CD4-positive, CD25-positive, alpha-beta regulatory T cell (primary cell): ENCODE measurements at places on chromosomes 13 and 19. TPM values are rescaled to one million over a fixed set of nuclear protein-coding genes. Genes with fewer than 3 reads are reported as not detected.

DNA sequence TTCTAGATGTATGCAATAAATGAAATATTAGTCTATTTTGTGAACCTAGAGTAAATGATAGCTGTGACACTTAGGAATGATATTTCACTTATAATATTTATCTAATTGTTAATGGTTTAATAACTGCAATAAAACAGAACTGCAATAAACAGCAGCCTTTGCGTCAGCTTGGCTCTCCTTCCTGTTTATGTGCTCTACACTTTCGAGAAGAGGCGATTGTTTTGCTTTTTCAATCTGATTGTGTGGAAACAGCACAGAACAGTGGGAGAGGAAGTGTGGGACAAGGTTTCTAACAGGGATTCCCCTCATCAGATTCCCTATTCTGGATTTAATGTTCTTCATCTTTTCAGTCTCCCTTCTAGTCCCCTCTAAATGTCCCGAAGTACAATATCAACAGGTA, 17.3 kb upstream of the TRPC4 start:
- DNase-seq: no peak

- no peak for DNase-seq
Observed at GRCh38 chr19:17981611-17982010, 14.7 kb downstream of the KCNN1 start.

Gene ZNF20
- 2.4 TPM for total RNA-seq

Gene ZNF221
- 0.67 TPM for total RNA-seq

DNA sequence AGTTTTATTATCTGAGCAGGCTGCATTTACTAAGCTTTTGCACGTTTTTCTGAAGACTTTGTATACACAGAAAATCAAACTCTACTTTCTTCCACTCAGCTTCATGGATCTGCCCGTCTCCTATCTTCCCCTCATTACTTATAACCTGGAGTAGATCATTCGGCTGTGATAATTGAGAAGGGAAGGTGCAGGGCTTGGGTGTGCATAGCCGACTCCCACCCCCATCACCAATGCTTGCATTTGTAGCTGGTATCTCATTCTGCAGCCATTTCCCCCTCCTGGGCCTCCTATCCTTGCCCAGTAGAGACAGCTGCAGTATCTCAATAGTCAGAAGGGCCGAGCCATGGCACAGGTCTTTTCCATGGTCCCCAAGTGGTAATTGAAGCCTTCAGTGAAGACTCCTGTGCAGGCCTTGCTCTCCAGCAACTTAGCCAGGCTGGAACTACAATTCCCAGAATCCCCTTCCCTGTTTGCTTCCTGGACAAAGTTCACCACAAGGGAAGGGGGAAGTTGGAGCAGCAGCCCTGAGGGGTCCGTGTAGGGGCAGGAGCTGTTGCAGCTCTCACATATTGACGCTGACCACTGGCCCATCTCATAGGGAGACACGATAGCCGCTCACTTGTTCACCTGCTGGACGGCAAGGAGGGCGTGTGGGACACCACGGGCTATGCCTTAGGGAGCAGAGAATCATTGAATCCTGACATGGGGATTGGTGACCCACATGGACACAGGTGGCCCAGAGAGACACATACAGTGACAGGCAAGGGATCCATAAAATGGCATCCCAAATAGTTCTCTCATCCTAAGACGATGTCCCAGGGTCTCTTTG, 2.1 kb upstream of the SIGLEC8 start:
- no peak for DNase-seq

DNA sequence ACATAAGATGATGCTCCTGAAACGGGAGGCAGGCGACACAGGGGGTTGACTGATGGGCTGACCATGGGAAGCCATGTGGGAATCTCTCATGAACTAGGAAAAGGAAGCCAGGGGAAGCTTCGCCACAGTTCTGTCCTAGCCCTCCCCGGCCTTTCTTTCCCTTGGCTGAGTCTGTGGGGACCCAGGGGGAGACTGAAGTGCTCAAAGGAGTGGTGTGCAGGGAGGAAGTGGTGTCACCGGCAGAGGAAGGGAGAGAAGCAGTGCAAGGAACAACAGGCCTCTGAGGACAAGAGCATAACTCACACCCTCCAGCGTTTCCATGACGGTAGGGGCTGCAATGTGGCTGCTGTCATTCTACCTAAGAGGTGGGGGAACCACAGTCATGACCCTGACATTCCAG, 1.1 kb downstream of the KIR3DL3 start:
- no peak for DNase-seq

- no peak for DNase-seq
Observed at GRCh38 chr13:70108356-70109105, at the start of gene KLHL1. TSS of gene KLHL1 (minus strand) at chr13:70108452. CDS start at chr13:70107699, 753 bp downstream.

DNA sequence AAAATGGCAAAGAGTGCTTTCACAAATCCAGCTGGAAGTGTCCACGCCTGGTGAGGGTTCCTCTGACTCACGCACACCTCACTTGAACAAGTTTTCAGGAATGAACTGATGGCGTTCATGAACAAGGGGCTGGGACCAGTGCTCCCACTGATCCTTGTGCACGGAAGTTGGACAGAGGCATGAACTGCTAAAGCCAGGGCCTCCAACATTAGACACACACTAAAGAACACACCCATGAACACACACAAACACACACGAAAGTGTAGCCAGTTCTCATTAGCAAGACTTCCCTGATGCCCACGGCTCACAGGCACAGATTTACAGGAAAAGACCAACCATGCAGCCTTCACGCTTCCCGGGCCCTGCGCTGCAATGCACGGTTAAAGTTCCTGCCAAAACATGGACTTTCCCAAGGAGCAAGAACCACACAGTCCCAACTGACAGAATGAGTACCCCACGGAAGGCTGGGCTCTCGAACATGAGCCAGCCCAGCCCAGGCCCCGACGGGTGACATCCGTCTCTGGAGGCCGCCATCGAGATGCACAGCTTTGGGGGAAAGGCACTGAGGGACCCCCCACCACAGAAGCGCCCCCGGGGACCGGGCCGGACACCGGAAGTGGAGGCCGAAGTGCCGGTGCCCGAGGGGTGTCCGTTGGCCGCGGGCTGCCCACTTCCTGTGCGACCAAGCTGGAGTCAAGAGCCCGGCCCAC, 808 bp downstream of the DNMT1 start:
- DNase-seq: peak; percentile 42

DNA sequence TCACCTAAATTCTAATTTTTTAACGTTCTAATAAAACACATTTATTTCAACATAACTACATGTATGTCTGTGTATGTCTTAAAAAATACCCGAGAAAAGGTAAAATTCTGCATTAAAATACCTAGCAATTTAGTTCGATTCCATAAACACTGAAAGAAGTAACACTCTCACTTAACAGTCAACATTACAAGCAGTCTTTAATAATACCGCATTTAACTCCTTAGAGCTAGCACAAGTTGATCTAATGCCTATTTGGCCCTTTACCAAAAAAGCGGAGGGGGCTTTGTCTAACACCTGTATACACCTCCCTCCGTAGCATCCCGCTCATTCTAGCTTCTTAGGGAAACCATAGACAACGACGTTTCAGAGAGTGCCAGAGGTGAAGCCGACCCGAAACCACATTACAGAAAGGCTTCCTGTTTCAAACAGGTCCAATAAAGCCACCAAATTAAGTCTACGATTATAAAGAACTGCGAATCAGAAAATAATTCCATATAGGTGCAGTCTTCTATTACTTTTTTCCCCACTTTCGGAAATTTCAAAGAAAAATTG, 1.2 kb downstream of the SPART start:
- DNase-seq: peak; percentile 2

- no peak for DNase-seq
Observed at GRCh38 chr13:97448503-97449251, 14.7 kb downstream of the RAP2A start.

GRCh38 chr19:14977128-14977527, 2.5 kb downstream of the SLC1A6 start:
- no peak for DNase-seq

DNA sequence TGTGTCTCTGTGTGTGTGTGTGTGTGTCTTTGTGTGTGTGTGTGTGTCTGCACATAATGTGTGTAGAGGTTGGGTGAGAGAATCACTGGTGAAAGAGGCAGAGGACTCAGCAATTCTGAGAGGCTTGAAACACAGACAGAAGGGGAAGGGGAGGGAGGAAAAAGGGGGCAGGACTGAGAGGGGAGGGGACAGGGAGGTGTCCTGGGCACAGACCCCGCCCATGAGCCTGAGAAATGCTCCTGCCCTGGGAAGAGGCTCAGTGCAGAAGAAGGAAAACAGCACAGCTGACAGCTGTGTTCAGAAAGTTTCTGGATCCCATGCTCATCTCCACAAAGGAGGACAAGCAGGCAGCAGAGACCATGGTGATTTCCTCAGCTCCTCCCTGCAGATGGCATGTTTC, 59.1 kb upstream of the CEACAM8 start:
- no peak for DNase-seq

Gene TIMM44
- total RNA-seq: 72.5 TPM
